GM12865 (cell line): ENCODE measurements at places on chromosomes 1 and 21.
A peak's percentile ranks its signal among the peaks of the same experiment; 100 is the strongest.

GRCh38 chr1:29672416-29673227, 436.3 kb downstream of the PTPRU start:
- DNase-seq: peak; percentile 10

- DNase-seq: no peak
These were observed 344.0 kb downstream of the HLX start for GRCh38 chr1:221223281-221223680.

GRCh38 chr1:232542633-232543593, 87.0 kb downstream of the SIPA1L2 start:
- DNase-seq: no peak

DNA sequence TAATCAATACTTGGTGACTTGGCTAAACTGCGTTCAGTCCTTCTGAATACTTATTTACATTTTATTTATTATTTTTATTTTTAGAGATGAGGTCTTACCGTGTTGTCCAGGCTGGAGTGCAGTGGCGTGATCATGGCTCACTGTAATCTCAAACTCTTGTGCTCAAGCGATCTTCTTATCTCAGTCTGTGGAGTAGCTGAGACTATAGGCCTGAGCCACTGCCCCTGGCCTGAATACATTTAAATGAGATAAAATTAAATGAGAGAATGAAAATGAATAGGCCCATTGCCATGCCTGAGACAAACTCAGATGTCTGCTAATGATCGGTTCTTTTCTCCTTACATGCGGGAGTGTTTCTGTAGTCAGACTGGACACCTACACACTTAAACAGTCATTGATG, 86.0 kb downstream of the GALNT2 start:
- DNase-seq: no peak

- no peak for DNase-seq
These were observed 364.0 kb downstream of the OLFM3 start for GRCh38 chr1:101632548-101633272.

DNA sequence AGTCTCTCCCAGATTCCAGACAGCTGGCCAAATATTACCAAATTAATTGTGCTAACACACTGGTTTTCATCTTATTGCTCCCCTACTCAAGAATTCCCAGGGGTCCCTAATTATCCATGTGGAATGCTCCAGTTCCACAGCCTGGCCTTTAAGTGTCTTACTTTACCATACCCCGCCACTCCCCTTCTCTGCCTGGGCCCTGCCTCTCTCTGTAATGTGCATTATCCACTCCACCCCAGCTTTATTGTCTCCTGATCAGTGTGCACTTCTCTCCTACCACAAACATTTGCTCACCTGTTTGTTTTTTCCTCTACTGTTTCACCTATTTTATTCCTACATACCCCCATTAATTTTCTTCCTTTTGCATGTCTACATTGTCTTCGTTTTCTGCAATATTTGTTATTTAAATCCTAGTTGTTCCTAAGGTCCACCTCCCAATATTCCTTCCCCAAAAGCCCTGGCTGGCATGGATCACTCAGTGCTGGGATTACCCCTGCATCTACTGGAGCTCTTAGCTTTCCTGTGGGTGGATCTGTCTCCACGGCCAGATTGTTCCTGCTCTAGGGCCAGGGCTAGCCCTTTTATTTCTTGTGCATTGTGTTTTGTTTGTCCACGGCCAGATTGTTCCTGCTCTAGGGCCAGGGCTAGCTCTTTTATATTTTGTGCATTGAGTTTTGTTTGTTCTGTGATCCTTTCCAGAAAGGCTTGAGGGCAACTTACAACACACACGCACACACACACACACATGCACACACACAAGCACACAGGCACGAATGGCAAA, 33.4 kb upstream of the ATP1B1 start:
- no peak for DNase-seq

DNA sequence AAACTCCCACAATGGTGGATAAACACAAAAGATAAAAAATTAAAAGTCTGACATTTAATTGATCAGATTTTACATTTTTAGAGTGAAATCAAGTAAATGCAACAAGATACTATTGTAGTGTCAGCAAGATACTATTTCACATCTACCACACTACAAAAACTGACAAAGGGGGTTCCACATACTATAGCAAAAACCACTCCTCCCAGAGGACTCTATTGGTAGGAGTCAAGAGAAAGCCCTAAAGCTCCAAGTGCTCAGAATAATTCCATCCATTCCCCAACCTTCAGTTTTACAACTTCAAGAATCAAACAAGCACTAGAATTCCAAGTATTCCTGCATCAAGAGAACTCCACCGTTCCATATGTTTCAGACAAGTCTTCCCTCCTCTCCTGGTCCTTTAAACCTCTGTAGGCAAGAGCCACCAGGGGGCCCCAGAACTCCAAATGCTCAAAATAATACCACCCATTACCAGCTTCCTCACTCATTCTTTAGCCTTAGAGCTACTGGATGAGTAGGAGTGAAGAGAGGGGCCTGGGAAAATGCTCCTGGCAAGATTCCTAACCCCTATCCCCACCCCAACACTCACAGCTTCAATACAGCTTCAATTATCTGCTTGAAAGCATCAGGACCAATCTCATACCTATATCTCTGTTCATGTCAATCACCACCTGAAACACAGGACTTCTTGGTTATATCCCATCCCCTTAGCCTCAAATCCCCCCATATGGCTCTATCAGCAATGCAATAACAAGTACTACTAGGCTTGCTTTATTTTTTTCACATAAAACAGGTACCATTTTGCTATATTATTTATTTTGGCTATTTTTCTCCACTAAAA, 9.9 kb downstream of the TOR1AIP2 start:
- DNase-seq: peak; percentile 56

DNA sequence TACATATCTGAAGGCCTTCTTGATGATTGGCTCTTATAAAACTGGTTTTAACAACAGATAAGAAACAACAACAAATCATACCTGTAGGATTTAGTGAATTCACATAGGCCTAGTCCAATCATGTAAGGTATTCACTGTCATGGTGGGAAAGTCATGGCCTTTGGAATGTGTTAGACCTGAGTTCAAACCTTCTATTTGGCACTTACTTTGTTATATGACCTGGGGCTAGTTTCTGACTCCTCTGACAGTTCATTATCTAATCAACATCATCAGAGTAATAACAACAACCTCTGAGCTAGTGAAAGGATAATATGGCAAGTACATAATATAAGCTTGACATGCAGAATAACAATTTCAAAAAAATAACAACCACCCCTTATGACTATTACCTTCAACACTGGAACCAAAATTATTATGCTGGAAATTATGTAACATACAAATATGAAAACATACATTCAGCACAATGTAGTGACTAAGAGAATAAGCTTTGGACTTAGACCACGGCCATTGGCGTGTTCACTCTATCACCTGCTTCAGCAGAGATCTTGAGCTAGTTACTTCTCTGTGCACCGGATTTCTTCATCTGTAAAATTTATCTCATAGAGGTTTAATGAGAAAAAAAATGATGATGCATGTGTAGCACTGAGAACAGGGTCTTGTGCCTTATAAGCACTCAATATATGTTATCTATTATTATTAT, 597.6 kb downstream of the LMO4 start:
- DNase-seq: no peak

- DNase-seq: peak; percentile 22
These were observed 151.8 kb upstream of the B3GALT2 start for GRCh38 chr1:193338194-193338593.

DNA sequence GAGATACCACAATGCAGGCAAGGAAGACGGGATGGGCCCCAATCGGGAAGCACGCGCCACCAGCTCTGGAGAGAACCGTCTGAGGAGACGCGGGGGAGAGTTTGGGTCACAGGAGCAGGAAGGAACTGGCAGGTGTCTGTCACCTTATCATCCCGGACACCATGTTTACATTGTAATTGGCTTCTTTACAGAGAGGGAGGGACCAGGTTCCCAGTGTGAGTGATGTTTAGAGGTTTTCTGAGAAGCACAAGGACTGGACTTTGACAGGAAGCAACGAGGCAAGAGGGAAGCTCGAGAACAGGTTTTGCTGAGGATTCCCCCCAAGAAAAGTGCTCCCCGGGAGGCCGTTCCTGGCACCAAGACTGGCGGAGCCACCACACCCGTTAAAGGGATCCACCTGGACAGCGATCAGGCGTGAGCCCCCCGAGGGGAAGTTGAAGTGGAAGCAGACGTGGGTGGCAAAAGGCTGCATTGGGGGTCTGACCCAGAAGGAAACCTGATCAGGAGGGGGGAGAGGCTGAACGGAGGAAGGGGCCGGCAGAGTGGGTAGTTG, 957 bp downstream of the EPS15 start:
- DNase-seq: peak; percentile 85

- no peak for DNase-seq
These were observed 104.8 kb downstream of the RGS2 start for GRCh38 chr1:192913683-192914082.

GRCh38 chr1:42038261-42038660, 114.9 kb upstream of the GUCA2B start:
- DNase-seq: no peak

DNA sequence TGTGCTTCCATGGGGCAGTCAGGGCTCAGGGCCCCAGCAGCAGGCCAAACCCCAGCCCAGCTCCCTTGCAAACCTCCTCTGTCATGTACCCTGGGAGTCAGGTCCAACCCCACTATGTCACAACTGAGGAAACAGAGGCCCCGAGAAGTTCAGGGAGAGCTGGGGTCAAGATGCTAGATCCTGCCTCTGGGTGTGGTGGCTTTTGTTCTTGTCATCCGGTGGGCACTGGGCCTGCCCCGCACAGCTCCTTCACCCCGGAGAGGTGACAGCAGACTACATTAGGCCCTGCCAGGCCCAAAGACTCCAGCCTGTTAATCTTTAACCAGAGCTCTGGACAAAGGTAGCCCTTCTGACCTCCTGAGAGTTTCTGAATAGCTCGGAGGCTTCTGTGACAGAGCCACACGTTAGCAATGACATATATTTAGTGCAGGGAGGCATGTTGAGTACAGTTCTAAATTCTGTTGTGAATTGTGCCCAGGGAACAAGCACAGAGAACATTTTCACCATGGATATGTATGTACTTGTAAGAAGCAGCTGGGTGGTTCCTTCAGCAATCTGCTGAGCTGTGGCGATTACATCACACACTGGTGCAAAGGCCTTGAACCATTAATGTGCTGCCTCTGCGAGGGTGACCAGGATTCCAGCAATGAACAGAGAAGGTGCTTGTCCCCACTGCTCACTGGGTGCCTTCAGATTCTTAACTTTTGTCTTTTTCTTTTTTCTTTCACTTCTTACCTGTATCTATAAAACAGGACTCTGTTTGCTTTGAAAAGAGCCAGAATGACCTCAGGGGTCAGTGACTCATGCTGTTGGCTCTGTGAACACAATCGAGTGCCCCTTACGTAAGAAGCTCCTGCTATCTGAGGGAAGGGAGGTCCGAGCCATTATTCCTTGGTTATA, 102.8 kb downstream of the RHOU start:
- DNase-seq: no peak

DNA sequence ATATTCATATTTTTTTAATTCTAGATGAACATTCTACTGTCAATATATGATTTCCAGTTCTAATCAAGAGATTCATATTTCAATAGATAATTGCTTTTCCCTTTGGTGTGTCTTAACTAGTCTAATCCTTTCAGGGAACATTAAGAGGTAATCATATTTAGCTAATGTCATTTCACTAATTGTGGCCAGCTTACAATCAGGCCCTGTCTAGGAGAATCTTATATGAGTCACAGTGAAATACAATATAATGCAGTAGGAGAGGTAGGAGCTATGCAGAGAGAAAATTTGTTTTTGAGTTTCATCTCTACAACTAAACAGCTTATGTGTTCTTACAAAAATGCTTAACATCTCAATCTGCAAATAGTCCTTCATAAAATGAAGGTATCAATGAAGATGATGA, 85.9 kb downstream of the DPYD start:
- no peak for DNase-seq

GRCh38 chr1:85612704-85613361, 32.3 kb downstream of the CCN1 start:
- peak; percentile 45 for DNase-seq

DNA sequence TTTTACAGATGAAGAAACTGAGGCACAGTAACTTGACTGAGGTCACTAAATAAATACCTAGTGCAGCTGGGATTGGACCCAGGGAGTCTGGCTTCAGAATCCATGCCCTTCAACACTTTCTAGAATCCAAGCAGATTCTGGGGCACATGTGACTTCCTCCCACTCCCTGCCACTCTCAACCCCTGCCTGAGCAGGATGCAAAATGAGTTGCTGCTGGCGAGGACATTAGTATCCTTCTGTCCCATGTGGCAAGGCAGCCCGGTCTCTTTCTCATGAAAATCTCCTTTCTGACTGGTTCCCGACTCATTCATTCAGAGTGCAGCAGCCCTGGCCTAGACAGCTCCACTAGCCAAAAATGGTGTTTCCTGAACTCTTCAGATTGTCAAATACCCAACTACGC, 28.4 kb downstream of the TNNT2 start:
- DNase-seq: no peak

GRCh38 chr1:235852887-235853286, 13.8 kb downstream of the LYST start:
- no peak for DNase-seq

DNA sequence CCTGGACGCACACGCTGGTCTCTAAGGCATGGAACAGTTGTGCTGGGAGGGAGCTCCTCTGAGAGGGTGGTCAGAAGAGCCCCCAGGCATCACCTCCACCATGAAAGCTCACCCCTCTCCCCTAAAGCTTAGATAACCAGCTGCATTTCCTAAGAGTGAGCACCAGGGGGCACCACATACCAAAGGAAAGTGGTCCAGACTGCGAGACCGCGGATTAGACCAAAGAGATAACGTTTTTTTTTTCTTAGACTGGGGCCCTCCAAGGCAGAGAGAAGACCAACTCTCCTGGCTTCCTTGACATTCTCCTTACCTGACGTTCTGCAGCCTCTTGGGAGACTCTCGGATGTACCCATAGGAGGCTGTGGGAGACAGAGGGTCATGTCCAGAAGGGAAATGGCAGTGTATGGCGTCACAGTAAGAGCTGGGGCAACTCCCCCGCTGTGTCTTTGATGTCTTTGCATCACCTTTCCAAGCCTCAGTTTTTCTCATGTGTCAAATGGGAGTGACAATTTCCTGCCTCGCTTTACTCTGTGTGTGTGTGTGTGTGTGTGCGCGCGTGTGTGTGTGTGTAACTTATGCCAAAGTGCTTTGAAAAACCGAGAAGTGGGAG, 12.3 kb upstream of the IFNLR1 start:
- peak; percentile 81 for DNase-seq

GRCh38 chr1:174344162-174344561, 103.6 kb upstream of the GPR52 start:
- DNase-seq: no peak

- DNase-seq: peak; percentile 87
These were observed at the start of gene NIBAN1 for GRCh38 chr1:184974056-184974836. NIBAN1 (minus strand) TSS chr1:184974508; CDS start chr1:184974356, 152 bp downstream.

DNA sequence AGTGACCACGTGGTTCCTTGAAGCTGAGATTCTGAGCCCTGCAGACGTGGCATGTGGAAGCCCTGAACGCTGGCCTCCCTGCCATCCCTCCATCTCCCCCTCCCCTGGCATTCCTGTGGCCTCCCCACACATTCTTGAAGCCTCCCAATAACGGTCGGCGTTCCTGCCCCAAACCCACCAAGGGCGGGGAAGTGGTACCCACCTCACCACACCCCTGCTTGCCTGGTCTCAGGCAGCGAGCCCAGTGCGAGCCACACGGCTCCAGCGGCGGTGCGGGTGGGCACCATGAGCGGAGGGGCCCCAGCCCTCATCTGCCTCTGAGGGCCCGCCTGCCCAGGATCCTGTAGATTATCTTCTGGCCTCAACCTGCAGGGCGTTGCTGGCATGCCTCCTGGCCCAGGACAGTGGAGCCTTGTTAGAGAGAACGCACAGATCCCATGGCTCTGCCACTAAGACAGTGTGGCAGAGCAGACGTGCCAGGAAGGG, 20.6 kb upstream of the PRELP start:
- no peak for DNase-seq
